ENCODE measurements at places on chromosomes 13 and 19. TPM values are rescaled to one million over a fixed set of nuclear protein-coding genes. Genes with fewer than 3 reads are reported as not detected.

GRCh38 chr13:72677431-72677830, 50.0 kb downstream of the MZT1 start:
- no peak for DNase-seq

DNA sequence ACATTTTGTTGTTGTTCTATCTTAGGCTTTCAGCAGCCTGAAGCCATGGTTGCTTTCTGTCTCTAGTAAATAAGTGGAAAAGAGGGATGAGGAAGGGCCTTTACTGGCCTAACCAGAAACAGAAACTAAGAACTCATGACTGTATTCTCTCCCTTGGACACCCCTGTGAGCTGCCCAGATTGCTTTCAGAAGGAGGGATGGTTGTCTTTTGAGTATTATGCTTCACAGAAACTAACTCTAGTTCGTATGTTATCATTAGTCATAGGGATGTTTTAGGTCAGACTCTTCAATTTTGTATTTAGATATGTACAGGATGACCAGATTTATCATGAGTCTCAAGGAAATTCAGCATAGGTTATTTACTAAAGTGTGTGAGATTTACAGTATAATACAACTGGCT, 17.5 kb downstream of the BORA start:
- DNase-seq, result no peak

DNA sequence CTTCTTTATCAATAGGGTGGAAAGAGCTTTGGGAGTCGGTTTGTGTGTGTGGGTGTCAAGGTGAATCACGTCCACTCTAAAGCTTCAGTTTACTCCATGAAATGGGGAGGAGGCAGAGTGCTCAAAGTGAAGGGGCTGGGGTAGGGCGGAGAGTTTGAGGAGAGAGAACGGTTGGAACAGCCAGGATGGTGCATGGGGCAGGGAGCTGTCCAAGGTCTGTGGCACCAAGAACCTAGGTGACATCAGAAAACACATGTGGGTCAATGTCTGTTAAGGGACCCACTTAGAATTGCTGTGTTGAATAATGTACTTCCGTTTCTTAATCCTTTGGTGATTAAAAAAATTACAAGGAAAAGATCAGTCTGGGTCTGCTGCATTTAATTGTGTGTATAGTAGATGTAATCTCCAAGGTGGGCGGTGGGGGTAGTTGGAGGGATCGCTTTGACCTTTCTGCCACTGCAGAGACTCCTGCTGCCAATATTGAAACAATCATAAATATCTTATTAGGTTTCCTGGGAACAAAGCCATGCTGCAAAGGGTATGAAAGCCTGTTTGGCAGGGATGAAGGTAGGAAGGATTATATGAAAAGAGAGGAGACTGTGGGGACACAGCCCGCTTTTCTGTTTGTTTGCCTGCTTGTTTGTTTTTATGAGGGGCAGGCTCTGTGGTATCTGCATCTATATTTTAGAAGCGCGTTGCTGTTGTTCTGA, 122.3 kb downstream of the ATP8A2 start:
- DNase-seq, result no peak

DNA sequence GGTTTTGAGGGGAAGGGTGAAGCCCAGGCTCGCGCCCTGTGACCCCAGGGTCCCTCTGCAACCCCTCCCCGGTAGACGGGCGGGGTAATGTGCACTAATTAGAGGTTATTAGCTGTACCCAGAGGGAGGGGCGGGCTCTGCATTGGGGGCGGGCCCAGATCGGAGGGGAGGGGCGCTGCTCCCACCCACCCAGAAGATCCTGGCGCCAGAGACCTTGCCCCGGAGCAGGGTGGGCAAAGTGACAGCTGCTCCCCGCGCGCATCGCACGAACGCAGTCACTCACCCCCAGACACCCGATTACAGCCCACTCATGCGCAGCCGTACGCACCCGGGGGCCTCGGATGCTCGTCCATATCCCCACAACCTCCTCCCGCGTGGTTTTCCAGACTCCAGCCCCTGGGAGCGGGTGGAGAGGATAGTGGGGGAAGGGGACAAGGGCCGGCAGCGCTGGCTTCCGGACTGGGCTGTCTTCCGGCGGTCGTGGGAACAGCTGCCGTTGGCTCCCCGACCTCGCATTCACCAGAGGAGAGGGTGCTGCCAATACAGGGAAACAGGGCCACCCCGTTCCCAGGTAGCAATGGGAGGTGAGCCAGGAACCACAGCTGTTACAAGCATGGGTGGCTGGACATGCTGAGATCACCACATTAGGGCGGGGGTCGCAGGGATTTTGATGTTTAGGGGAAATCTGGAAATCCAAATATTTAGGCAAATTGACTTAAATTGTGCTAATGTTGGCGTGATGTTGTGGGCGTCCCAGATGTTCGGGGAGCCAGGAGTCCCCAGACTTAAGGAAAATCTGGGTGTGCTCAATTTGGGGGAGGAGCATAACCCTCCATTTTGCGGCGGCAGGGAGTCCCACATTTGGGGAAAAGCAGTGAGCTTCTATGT, 2.9 kb upstream of the HOOK2 start:
- peak; percentile 84 for DNase-seq

DNA sequence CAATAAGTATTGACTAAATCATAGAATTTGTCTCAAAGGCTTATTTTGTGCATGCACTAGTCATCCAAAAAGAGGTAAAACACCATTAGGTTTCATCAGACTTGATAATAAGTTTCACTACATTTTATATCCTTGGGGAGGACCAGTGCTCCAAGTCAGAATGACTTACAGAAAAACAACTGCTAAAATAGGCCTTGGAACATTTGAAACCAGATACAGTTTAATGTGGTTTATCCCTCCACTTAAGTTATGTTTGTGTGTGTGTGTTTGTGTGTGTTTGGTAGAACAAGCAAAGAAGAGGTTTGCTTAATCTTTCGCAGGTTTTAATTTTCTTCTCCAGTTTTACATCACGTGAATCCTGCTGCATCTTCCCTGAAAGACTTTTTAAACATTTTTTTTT, 570.9 kb downstream of the PCDH9 start:
- no peak for DNase-seq

DNA sequence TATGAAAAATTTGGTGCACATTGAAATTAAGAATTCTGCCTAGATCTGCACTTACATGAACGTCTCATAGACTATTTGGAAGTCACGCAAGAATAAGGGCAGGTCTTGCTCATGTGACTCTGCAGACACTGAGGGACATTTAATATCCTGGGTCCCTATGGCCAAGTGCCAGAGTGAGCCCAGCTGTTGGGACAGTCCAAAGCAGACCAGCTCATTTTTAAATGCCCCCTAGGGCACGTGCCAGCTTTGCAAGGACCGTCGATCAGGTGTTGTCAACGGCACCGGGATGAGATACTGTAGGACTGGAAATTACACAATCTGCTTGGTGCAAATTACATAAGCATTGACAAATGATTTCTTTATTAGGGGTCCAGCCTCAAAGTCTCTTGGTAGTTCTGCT, 293.6 kb downstream of the TEX29 start:
- no peak for DNase-seq

Gene KANK3
- 23.9 TPM for total RNA-seq

Gene NLRP4
- total RNA-seq, result not detected

Gene DMWD
- 70.7 TPM for total RNA-seq

Gene CRLF1
- 34.3 TPM for total RNA-seq

Gene DCLK1
- total RNA-seq, result 47.4 TPM

Gene RNF17
- 0.52 TPM for total RNA-seq
